CD4-positive, alpha-beta T cell (primary cell): ENCODE measurements at places on chromosomes 5 and 9. TPM values are rescaled to one million over a fixed set of nuclear protein-coding genes. Genes with fewer than 3 reads are reported as not detected.

GRCh38 chr5:68739752-68740151, 354.1 kb upstream of the SLC30A5 start:
- DNase-seq: no peak

Gene TMC1
- total RNA-seq: not detected

Gene BTNL8
- total RNA-seq: not detected

DNA sequence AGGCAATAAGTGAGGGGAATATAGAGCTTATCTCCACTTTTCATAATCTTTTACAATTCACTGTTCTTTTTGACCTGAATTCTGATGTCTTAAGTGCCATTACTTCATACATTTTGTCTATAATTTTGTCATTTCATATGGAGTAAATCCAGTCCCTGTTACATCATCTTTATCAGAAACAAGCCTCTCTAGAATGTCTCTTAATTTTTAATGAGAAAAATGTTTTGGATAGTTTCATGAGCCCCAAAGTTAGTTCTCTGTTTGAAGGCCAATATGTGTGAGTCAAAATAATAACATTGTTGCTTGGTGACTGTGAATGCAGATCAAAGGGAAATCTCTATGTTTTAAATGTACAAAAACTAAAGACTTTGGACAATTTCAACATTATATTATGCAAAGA, 329.6 kb upstream of the ARRDC3 start:
- no peak for DNase-seq

Gene GFI1B
- total RNA-seq: not detected

GRCh38 chr9:111866976-111867375, 29.6 kb upstream of the UGCG start:
- no peak for DNase-seq

DNA sequence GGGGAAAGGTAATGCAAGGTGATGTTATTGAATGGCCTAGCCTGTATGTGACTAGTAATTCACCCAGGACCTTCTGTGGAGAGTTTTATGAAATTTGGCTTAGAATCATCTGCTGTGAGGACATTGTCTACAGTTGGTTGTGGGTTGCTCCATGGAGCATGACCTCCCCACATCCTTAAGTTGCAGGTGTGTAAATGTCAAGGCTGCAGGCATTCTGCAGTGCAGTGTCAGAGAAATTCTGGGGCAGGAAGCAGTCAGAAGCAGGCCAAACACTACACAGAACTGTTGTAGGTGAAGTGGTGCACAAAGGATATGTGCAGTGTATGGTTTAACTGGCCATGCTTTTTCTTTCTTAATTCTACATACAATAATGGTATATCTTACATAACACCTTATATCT, 588.3 kb downstream of the EBF1 start:
- no peak for DNase-seq

Gene ABO
- total RNA-seq: 0.31 TPM

- no peak for DNase-seq
These were observed 36.3 kb downstream of the NIPSNAP3B start for GRCh38 chr9:104800068-104800785.

DNA sequence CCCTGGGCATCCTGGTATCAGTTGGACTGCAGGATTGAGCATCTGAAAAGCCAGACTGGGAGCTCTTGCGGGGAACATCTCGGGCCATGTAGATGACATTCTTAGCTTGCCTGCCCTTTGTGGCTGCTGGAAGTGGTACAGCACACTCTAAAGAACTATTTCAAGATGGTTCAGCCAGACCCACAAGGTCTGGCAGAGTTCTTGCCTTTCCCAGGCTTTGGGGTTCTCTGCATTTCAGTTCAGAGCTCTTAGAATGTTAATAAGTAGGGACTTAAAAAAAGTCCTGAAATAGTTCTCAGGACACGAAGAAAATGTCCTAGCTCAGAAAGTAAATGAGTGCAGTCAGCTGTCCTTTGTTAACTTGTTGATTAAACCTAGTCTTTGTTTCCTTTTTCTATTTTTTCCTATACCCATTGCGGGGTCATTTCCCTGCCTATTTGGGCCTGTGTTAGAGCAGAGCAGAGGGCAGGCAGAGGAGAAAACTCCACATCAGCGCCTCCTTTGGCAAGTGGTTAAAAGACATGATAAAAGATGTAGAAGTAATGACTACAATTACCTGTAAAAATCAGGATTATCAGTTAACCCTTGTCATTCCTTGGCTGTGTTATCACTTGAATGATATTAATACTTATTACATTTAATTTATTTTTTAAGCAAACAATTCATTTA, 291.5 kb downstream of the ZSWIM6 start:
- DNase-seq: no peak

Gene GLRA1
- total RNA-seq: not detected

- DNase-seq: no peak
These were observed 241.4 kb downstream of the ARHGAP26 start for GRCh38 chr5:143011585-143011984.

Gene TCERG1
- 88.0 TPM for total RNA-seq
